ENCODE measurements at places on chromosomes 3 and 15. TPM values are rescaled to one million over a fixed set of nuclear protein-coding genes. Genes with fewer than 3 reads are reported as not detected.

The PPM1M gene
- total RNA-seq = 109 TPM

The DZIP1L gene
- 0.43 TPM for total RNA-seq

The ALDH1L1 gene
- total RNA-seq = not detected

The ARPIN gene
- total RNA-seq = not detected

The QARS1 gene
- total RNA-seq = 318 TPM

The LAMB2 gene
- not detected for total RNA-seq

The ERICH6 gene
- 0.48 TPM for total RNA-seq

The GXYLT2 gene
- not detected for total RNA-seq

The IL17RD gene
- not detected for total RNA-seq

The GABRG3 gene
- not detected for total RNA-seq

The CCDC14 gene
- total RNA-seq = 44.7 TPM

The LSMEM2 gene
- total RNA-seq = not detected

The DAZL gene
- total RNA-seq = not detected

The MED12L gene
- total RNA-seq = 0.26 TPM

The ARIH2 gene
- total RNA-seq = 104 TPM

The EFCAB12 gene
- total RNA-seq = 0.68 TPM

The SPESP1 gene
- 0.68 TPM for total RNA-seq

The SV2B gene
- total RNA-seq = 0.26 TPM

The CCDC80 gene
- 0.29 TPM for total RNA-seq

The IGSF11 gene
- 0.55 TPM for total RNA-seq

The SCN11A gene
- not detected for total RNA-seq

The SKOR1 gene
- total RNA-seq = 0.30 TPM

The SEMA3F gene
- not detected for total RNA-seq

The UMPS gene
- total RNA-seq = 27.3 TPM

The CGNL1 gene
- total RNA-seq = not detected

The C3orf33 gene
- total RNA-seq = 0.66 TPM

The CDCP1 gene
- 7.1 TPM for total RNA-seq

The ATP2C1 gene
- total RNA-seq = 69.4 TPM

The MAP1A gene
- total RNA-seq = 6.5 TPM

The C3orf22 gene
- not detected for total RNA-seq

The CPEB1 gene
- total RNA-seq = not detected

The B3GALNT1 gene
- total RNA-seq = 6.5 TPM

The ADAMTS9 gene
- total RNA-seq = not detected

The STT3B gene
- 237 TPM for total RNA-seq
